ENCODE measurements at places on chromosomes 1 and 21. TPM values are rescaled to one million over a fixed set of nuclear protein-coding genes. Genes with fewer than 3 reads are reported as not detected.

GRCh38 chr21:23471877-23472276 lies 2135.4 kb downstream of the MRPL39 start:
- DNase-seq, result no peak

GRCh38 chr1:21280011-21280471 lies 10.2 kb downstream of the ECE1 start:
- DNase-seq, result no peak

- DNase-seq, result peak; percentile 67
Measured at GRCh38 chr1:97603776-97604175, 317.1 kb downstream of the DPYD start.

- DNase-seq, result no peak
Measured at GRCh38 chr1:42422737-42423136, 33.1 kb downstream of the ZMYND12 start.

- DNase-seq, result no peak
Measured at GRCh38 chr1:154935749-154936554, 567 bp downstream of the PMVK start.

DNA sequence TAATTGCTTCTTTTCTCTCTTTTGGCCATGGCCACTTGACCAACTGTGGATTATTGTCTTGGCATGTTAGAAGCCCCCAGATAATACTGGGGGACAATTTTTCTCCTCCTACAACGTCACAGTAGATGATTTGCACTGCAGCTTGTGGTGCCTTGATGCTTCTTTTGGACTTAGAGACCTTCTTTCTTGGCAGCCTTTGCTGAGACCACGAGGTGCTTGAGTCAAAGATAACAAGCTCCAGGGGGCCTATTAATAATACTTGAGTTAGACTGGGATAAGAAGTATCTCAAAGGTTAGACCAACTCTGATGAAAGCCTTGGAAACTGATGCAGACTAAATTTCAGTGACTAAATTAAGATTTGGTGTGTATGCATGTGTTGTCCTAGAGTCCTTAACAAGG lies 3.2 kb downstream of the PPP1R12B start:
- peak; percentile 17 for DNase-seq

DNA sequence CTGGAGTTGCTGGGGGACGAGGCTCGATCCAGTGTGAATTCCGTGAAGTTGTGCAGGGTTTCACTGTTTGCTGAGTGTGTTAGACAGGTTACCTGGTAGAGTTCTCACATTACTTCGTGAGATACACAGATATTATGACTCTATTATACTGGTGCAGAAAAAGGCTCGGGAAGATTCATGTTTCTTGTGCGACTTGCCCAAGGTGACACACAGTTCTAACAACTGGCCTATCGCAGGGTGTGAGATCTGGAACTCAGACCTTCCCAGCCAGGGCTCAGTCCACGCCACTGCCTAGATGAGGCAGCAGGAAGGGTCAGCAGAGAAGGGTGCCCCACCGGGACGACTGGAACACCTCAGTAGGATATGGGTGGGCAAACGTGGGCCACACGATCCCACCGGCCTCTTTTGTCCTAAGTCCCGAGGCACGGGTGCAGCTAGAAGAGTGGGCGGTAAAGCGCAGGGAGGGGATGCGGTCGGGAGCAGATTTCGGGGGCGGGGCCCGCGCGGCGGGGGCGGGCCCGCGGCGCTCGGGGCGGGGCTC lies 296 bp upstream of the RNPEP start:
- no peak for DNase-seq

DNA sequence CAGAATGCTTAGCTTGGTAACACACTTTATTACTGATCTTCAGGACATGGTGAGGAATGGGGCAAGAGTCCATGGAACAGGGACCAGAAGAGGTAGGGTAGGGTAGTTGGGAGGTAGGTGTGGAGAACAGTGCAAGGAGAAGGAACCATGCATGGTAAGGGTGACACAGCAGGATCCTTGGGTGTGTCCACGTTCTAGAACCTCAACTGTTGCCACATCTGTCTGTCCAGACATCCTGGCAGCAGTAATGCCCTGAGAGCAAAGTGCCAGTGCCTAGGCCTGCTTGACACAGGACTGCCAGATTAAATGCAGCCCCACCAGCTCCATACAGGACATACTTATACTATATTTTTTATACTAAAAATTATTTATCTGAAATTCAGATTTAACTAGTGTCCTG lies 13.9 kb downstream of the DMAP1 start:
- no peak for DNase-seq

GRCh38 chr1:77744576-77744975 lies 15.1 kb downstream of the USP33 start:
- no peak for DNase-seq

- no peak for DNase-seq
Measured at GRCh38 chr1:52364235-52364839, 1.7 kb downstream of the CC2D1B start.

- DNase-seq, result no peak
Measured at GRCh38 chr1:219325368-219325742, 151.7 kb downstream of the LYPLAL1 start.

GRCh38 chr1:49229555-49229954 lies 452.9 kb upstream of the BEND5 start:
- DNase-seq, result no peak

DNA sequence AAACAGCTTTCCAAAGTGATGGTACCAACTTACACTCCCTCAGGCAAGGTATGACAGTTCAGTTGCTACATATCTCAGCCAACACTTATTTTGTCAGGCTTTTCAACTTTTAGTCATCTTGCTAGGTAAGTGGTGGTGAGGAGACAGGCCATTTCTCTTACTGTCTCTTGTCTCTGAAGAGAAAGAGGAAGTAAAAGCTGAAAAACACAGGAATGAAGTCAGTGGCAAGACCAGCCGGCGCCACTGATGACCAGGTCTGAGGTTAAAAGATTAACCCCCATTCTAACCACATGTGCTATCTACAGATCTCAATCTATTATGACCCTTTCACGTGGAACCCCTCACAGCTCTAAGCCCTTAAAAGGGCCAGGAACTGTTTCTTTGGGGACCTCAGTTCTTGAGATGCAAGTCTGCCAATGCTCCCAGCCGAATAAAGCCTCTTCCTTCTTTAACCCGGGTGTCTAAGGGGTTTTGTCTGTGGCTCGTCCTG lies 4.2 kb downstream of the ADCY10 start:
- no peak for DNase-seq

DNA sequence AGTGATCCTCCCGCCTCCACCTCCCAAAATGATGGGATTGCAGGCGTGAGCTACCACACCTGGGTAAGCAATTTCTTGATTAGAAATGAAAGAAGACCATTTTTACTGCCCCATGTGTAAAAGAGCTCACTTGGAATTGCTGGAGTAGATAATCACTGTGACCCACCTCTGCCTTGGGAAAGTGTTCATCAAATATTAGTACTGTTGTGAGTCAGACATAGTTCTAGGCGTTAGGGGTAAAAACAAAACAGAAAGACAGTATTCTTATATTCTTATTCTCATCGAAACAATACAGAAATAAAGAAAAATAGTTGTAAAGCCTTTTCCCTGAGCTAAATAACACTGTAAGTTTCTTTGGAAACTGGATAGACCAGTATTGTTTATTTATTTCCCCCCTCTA lies 36.2 kb downstream of the CELF3 start:
- peak; percentile 24 for DNase-seq

DNA sequence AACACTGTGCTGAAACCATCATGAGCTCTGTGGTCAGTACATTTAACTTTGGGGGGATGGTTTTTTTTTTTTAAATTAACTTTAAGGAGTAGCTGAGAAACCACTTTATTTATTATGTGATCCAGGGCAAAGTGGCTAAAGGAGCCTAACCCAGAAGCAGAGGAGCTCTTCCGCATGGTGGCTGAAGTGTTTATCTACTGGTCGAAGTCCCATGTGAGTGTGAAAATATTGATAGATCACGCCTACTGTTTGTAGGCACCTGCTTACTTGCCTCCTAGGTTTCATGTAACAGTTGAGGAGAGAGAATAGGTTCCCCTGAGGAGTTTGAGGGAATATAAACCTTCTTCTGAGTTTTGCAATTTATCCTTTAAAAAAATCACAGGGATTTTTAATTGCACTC lies 181.4 kb downstream of the ZP4 start:
- no peak for DNase-seq

- no peak for DNase-seq
Measured at GRCh38 chr1:96510391-96510790, 211.2 kb upstream of the PTBP2 start.

- no peak for DNase-seq
Measured at GRCh38 chr1:95426772-95427171, 192.8 kb downstream of the RWDD3 start.

DNA sequence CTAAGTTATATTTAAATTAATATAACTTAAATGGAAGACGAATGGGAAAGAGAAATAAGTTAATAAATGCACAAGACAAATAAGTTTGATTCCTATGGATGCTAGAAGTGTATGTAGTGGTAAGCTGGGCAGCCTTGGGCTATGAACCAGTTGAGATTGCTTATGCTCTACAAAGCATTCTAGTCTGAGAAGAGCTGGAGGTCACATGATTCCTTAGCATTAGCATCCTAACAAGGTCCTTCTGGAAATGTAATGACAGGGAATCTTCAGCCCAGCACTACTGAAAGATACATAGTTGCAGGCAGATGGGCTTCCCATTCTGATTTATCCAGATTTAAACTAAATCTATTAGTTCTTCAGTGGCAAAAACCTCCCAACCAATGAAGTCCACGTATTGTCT lies 102.3 kb upstream of the ESRRG start:
- no peak for DNase-seq

- DNase-seq, result peak; percentile 7
Measured at GRCh38 chr1:93489756-93490155, 41.8 kb downstream of the FNBP1L start.

GRCh38 chr1:168505006-168505405 lies 38.8 kb downstream of the XCL2 start:
- DNase-seq, result no peak

- DNase-seq, result peak; percentile 93
Measured at GRCh38 chr1:56081173-56081572, 498.2 kb downstream of the PLPP3 start.

DNA sequence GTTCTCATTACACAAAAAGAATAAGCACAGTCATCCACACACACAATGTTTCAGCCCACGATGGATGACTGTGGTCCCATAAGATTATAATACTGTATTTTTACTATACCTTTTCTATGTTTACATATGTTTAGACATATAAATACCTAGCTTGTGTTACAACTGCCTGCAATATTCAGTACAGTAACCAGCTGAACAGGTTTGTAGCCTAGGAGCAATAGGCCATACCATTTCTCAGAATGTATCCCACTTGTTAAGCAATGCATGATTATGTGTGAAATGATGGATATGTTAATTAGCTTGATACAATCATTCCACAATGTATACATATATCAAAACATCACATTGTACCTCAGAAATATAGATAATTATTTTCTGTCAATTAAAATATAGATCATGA lies 33.2 kb upstream of the SAMD13 start:
- DNase-seq, result no peak

- peak; percentile 64 for DNase-seq
Measured at GRCh38 chr1:147700042-147701006, 30.0 kb upstream of the ACP6 start.

GRCh38 chr1:12230549-12231275 lies 882 bp downstream of the VPS13D start:
- no peak for DNase-seq

GRCh38 chr1:218025454-218025853 lies 259.6 kb upstream of the RRP15 start:
- DNase-seq, result peak; percentile 76

DNA sequence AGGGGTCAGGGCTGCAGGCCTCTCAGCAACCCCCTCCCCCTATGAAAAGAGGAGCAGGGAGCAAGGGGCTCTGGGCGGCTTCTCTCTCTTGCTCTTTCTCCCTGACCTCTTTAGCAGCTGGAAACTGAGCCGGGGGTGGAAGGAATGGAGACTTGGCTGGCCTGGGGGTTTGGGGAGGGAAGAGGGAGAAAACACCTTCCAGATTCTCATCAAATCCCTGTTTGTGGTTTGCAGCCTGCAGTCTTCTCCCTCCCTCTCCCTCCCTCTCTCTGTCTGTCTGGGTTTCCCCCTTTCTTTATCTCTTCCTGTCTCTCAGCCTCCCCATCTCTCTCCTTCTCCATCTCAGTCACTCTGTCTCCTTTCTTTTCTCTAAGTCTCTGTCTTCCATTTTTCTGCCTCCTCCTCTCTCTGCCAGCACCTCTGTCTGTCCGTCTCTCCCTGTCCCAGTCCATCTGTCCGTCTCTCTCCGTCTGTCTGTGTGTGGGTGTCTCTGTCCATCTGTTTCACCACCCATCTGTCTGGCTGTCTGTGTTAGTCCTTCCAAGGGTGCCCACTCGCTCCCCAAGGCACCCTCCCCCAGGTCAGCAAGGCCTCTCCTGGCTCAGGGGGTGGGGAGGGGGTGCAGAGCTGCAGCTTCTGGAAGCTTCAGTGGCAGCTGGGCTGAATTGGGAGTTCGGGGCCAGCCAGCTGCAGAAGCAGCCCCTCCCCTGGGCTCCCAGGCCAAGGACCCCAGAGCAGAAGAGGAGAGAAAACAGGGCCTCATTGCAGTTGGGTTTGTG lies 6.2 kb downstream of the AHDC1 start:
- DNase-seq, result peak; percentile 41

DNA sequence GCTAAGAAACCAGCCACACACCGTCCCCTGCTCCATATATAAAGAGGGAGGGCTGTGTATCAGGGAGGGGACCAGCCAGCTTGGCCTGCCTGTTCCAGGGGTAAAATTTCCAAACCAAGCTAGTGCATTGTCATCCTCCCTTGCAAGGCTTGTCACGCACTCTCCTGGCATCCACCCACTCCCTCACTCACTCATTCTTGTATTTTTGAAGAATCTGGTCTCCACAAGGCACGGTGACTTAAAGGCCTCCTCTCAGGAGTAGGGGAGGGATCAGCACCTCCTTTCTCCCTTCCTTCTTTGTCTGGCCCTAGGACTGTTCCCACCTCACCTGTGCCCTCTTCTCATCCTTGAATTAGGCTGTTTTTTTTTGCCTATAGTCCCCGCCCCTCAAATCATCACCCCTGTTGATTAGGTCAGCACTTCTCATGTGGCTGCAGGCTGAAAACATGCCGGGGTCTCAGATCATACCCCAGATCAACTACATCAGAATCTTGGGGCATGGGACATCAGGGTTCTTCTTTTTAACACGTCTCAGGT lies 5.0 kb downstream of the ABCA4 start:
- DNase-seq, result peak; percentile 17

- no peak for DNase-seq
Measured at GRCh38 chr21:41744028-41744930, 22.6 kb downstream of the RIPK4 start.

- DNase-seq, result no peak
Measured at GRCh38 chr1:238900334-238900865, 486.0 kb upstream of the CHRM3 start.

TRIM58 gene
- 0.54 TPM for total RNA-seq

CHODL gene
- total RNA-seq, result under 0.01 TPM

RNPEP gene
- total RNA-seq, result 39.7 TPM

SVBP gene
- total RNA-seq, result 12.2 TPM

NTRK1 gene
- total RNA-seq, result not detected

ACTN2 gene
- total RNA-seq, result under 0.01 TPM

IL12RB2 gene
- total RNA-seq, result not detected

ELOA gene
- total RNA-seq, result 44.4 TPM

KLHL21 gene
- 12.0 TPM for total RNA-seq

POMGNT1 gene
- 54.8 TPM for total RNA-seq

BEND5 gene
- 1.1 TPM for total RNA-seq

MYBPH gene
- total RNA-seq, result not detected

HCN3 gene
- total RNA-seq, result 0.36 TPM

C1orf94 gene
- not detected for total RNA-seq

SPSB1 gene
- 16.7 TPM for total RNA-seq
